Stimulated activated CD4-positive, alpha-beta T cell treated with anti-CD3 and anti-CD28 coated beads, Interleukin-1b, Interleukin-23, amount 100 ng/mL, for 24 hours (primary cell): ENCODE measurements at places on chromosomes 4 and X.

GRCh38 chr4:147732518-147733235, 789 bp downstream of the ARHGAP10 start:
- DNase-seq: no peak

- no peak for DNase-seq
Measured at GRCh38 chr4:17817027-17817426, 6.2 kb downstream of the NCAPG start.

DNA sequence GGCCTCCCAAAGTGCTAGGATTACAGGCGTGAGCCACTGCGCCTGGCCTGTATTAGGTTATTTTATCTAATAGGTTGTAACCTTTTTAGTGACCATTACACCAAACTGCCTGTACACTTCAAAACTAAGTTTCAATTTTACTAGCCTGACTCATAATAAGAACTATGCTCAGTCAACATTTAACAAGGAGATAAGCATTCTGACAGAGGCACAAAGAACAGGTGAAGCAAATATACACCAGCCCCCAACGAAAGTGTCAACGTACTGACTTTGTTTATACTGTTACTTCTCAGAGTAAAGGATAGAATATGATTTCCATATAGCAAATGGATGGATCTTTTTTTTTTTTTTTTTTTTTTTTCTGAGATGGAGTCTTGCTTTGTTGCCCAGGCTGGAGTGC, 62.8 kb downstream of the SHISA3 start:
- DNase-seq: no peak

DNA sequence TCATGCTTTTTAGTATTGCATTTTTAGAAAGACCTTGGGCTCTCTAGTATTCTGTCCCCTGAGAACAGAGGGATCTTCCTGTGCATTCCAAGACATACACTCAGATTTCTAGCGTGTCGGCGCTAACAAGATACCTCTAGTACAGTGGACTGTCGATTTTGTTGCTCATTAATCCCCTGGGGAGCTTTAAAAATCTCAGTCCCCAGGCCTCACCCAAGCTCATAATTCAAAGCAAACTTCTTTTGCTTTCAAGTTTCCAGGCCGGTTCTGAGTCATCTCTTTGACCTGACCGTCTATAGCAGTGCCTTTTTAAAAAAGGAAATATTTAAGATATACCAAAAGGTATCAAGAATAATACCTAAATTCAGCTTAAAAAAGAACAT, 137.0 kb downstream of the AMMECR1 start:
- no peak for DNase-seq

DNA sequence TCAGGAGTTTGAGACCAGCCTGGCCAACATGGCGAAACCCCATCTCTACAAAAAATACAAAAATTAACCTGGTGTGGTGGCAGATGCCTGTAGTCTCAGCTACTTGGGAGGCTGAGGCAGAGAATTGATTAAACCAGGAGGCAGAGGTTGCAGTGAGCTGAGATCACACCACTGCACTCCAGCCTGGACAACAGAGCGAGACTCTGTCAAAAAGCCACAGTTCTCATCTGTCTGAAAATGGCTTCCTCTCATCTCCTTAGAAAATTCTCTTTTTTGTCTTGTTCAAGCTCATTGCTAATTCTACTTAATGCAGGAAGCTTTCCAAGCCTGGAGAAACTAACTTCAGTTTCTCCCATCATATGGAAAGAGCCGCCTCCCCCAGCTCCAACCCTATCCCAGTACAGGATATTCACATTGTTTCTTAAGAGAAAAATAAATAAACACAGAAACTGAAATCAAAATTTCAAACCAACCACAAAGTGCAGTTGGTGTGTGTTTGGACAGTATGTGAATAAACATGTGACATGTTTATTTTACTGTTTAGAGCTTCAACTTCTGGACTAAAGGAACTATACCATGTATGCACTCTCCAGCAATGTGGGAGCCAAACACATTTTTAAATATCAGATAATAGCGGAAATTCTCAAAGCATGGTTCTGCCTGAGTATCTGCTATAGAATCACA, 55.0 kb upstream of the GAB1 start:
- no peak for DNase-seq

GRCh38 chrX:136467303-136467702, 20.4 kb upstream of the BRS3 start:
- no peak for DNase-seq
